HTR-8/SVneo (cell line): ENCODE measurements at places on chromosomes 7 and 10.

DNA sequence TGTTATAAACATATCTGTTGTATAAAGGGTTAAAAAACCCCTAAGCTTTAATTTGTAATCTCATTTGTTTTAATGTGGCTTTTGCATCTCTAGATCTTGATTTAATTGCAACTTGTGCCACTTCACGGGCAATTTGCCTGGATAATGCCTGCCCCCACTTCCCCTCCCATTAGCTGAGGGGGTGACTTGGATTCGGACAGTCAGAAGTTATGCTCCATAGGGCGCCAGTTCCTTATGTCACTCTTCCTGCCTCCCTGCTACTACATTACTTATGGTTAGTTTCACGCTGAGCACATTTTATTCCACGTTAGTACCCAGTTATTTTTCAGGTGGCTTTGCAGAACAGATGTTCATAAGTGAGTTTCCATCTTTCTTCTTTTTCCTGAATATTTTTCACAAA lies 1015.2 kb upstream of the PHF14 start:
- no peak for DNase-seq

- DNase-seq = no peak
These were observed 21.6 kb downstream of the SFTPD start for GRCh38 chr10:79927111-79927828.

- no peak for DNase-seq
These were observed 1085.5 kb downstream of the SORCS1 start for GRCh38 chr10:106078895-106079576.

- DNase-seq = no peak
These were observed 3.7 kb downstream of the OGA start for GRCh38 chr10:101814466-101815071.

GRCh38 chr10:63707254-63707910 lies 186.2 kb downstream of the REEP3 start:
- peak; percentile 84 for DNase-seq

- no peak for DNase-seq
These were observed 15.4 kb downstream of the PTPRN2 start for GRCh38 chr7:158572000-158572828.

GRCh38 chr10:79153745-79154144 lies 85.0 kb downstream of the ZMIZ1 start:
- DNase-seq = no peak

DNA sequence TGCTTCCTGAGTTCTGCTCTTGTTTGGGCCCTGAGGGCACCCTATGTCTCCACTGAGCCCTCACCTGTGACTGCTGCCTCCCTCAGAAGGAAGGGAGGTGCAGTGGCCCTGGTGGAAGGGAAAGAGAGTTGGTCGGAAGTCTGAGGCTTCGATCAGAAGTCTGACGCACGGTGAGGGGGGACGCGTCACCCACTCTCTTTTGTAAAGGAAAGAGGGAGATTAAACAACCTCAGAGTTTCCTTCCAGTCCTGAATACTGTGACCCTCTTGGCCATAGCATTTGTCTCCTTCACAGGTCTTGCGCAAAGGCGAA lies 31.4 kb upstream of the TRIM8 start:
- DNase-seq = no peak

DNA sequence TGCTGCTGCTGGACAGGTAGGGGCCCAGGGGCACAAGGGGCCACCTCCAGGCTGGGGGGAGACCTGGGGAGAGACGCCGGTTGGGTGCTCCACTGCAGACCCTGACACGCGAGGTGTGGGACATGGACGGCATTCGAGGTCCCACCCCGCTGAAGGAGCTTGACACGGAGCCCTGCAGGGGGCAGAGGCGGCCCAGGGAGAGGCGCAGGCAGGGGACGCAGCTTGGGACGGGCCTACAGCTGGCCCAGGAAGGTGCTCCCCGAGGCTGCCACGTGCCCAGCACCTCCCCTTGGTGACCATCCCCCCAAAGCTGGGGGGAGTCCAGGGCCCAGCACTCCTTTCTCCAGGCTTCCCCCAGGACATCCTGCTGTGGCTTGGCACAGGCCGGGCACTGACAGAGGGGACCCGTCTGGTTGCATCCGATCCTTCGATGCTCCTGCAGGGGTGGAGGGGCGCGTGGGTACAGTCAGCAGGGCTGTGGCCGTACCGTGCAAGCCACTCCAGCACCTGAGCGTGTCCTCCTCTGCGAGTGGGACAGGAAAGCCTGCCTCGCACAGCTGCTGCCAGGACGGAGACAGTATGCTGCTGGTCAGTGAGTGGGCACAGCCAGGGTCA lies 174.4 kb downstream of the ELFN1 start:
- no peak for DNase-seq

- DNase-seq = no peak
These were observed 108.6 kb downstream of the GRK5 start for GRCh38 chr10:119316002-119316358.

GRCh38 chr7:39950473-39951225 lies 593 bp downstream of the CDK13 start:
- no peak for DNase-seq

- no peak for DNase-seq
These were observed 40.0 kb downstream of the NACAD start for GRCh38 chr7:45048748-45049147.

DNA sequence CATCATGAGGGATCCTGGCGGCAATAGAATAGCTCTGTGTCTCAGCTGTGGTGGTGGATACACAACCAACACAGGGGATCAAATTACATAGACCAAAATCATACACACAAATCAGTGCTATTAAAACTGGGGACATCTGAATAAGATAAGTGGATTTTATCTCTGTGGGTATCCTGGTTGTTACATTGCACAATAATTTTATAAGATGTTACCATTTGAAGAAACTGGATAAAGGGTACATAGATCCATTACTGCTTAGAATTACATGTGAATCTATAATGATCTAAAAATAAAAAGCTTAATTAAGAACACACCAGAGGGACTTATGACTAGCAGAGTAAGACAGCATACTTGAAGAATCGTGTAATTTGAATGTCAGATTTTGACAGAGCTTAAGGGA lies 8.2 kb upstream of the FAM3C start:
- DNase-seq = no peak

DNA sequence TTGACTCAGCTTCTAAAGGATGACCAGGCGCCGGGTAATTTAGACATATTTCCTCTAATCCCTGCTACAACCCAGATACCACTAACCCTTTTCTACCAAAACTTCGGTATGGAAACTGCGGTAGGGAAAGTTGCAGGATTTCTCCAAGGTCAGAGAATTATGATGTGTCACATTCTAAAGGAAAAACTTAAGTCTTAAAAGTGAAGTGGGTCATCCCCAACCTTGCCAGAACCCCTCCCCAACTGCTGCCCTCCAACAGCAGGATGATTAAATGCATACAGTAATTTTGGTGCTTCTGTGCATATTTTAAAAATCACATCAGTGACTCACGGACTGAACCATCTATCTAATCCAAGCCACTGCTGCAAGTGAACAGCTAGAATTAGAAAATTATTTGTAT lies 52.7 kb downstream of the GRB10 start:
- DNase-seq = no peak

DNA sequence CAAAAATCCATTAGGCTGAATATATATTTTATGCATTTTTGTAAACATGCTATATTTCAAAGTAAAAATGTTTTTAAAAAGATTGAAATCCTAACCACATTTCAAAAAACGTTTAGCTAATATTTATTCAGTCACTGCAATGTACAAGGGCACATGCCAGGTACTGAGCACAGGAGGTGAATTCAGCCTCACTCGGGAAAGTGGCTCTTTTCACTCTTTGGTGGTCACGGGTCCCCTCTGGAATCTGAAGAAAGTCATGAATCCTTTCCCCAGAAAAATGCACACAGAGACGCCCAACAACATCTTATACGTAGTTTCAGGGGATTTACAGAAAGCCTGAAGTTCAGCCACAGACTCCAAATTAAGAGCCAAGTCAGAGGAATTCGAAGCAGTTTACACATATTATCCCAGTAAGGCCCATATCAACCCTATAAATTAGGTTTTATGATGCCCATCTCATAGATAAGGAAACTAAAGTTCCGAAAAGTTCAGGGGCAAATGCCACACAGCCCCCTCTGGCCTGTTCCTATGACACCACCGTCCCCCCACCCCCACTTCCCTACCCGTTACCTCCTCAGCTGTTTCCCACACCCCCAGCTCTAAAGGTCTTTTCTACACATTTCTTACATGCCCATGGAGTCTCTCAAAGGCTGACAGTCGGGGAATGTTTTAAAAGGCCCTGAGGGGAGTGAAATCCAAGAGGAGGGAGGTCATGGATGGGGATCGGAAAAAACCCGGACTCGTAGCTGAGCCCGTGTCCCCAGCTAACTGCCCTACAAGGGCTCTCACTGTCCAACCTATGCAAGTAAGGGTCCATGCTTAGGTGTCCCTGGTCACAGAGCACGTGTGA lies 9.6 kb upstream of the SVOPL start:
- no peak for DNase-seq

GRCh38 chr10:68721673-68722335 lies 765 bp downstream of the CCAR1 start:
- DNase-seq = no peak

DNA sequence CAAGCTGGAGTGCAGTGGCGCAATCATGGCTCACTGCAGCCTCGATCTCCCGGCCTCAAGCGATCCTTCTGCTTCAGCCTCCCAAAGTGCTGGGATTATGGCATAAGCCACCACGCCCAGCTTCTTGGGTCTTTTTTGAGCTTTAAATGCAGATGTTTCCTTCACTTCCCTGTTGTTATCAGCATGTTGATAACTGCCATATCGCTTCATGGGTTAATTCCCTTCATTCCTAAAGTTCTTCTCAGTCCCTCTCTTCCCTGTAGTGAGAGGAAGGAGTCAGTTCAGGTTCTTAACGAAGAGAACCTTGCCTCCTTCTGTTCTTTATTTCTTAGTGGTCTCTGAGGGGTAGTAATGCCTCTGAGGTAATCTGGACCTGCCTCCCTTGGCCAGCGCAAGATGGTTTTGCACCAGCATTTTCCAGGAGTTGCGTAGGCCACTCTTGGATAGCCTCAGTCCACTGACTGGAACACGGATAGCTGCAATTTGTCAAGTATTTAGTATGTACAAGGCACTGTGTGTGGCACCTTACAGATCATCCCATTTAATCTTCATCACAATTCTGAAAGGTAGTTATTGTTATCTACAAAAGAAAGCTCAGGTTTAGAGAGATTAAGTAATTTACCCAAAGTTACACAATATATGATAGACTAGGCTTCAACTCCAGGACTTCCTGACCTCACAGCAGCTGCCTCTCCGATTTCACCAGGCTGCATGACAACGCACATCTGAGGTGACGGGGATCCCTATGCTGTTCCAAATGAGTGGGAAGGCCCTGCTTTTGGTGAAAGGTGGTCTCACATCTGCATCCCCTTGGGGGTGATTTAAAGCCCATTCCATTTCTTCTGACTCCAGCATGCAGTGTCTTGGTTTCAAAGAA lies 60.5 kb downstream of the GATA3 start:
- no peak for DNase-seq

- peak; percentile 95 for DNase-seq
These were observed at the start of gene CHCHD3 for GRCh38 chr7:133081599-133082389. CHCHD3 (minus strand) TSS chr7:133082090; CDS start chr7:133081937, 153 bp downstream.

- DNase-seq = no peak
These were observed 40.0 kb downstream of the NPY start for GRCh38 chr7:24323961-24324480.

DNA sequence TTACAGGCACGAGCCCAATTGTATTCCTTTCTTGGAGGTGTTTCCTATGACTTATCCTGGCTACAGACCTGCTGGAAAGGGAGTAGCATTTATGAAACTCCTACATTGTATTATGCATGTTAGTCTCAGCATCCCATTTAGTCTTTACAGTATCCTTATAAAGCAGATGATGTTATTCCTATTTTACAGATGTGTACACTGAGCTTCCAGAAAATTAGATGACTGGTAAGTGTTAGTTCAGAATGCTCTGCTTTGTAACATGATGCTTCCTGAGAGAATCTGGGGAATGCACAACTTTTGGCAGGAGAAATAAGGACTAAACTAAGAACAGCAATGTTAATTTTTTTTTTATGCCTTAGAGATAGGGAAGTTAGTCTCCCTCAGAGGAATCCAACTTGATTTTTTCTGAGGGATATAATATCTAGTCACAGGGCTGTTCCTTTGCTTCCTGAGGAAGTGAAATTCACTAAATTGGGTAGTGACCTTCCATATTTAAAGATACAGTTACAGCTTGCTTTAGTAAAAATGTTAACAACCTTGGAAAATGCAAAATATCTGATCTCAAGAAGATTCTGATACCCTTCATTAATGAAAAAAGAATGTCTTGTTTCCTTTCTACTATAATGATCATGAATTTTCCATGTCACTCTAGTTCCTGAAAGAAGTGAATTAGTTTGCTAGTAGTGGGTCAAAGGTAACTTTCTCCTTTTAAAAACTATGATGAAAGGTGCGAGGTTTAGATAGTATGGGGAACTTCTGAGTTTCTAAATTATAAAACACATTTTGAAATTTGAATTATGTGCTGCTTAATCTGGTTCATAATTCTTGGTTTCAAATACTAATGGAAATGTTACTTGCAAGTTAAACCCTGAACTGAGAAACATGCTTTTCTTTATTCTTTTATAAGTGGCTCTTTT lies 194.0 kb upstream of the PRPS1L1 start:
- DNase-seq = no peak

DNA sequence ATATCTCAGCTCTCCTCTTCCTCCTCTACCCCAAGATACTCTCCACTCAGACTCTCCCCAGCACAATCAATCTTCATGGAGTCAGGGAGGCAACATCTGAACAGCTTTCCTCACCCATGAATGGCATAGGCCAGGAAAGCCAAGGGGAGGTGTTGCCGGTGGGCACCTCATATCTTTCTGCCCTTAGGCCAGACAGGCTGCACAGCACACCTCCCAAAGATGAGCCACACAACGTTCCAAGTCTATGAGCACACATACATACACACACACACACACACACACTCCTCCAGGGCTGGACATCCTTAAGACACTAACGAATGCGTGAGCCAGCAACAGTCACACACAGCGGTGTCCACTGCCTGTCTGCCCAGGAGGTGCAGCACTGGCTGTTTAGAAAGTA lies 17.7 kb downstream of the COBL start:
- DNase-seq = no peak

DNA sequence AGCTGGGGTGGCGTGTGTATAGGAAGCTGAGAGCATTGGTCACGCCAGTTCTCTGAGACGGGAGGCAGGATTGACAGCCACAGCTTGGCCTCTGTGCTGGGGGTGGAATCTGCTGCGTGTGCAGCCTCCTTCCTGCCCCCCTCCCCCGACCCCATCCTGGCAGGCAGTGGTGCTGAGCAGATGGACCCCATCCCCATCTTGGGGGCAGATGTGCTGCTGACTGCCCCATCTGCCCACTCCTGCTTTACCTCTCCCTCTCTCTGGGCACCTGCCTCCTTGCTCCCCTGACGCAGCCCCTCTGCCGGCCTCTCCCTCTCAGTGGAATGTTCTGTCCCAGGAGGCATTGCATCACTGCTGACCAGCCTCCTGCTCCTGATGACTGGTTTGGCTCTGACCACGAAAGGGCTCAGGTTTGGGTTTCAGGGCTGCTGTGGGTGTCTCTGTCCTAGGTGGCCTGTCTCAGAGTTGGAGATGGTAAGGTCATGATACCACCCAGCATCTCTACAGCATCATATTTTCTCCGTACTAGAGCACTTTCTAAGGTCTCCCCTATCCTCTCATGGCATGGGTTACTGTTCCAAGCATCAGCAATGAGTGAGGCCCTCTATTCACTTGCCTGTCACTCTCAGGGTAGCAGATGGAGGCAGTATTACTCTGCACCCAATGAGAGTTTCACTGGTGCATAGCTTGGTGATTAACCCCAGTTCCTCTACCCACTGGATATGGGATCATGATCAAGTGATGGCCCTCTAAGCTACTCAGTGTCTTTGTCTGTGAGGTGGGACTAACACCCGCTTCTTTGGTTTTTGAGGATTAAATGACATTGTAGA lies 81.9 kb downstream of the RBM20 start:
- peak; percentile 10 for DNase-seq

- DNase-seq = peak; percentile 1
These were observed 238.7 kb downstream of the SEC23IP start for GRCh38 chr10:120131183-120131582.
